ENCODE measurements at places on chromosomes 11 and 22.

DNA sequence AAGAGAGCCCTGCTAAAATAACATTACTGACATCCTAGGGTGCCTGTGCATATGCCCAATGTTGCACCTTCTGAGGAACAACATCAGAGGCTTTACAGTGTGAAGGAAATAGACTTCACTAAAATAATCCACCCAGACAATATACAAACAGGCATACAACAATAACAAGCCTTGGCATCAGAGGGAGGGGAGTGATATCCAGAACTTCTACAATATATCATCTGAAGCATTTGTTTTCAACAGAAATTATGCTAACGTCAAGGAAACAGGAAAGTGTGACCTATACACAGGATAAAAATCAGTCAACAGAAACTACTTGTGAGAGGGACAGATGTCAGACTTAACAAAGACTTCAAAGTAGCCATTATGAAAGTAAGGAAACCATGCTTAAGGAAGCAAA is 81.3 kb downstream of the CTNND1 start:
- no peak for DNase-seq

DNA sequence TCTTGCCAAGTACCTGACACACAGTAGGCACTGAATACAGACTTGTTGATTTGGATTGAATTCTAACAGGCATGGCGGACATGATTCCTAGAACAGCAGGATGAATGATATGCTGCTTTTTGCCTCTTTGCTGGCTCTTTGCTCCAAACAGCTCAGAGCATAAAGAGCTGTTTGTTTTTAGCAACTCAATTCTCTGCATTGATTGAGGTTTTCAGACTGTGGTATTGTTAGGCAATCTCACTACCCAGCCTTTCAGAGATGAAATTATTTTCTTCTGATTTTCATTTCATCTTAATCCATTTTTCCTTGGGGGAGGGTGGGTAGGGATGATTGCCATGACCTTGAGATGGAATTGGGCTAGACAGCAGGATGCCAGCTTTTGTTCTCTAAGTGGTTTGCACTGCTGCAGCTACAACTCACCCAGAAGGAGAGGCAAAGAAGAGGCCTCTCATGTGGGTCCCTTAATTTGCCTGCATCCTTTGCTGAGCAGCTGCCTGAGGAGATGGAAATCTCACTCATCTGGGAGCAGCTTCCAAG is 20.5 kb downstream of the COA4 start:
- DNase-seq = peak; percentile 55

- no peak for DNase-seq
Observed at GRCh38 chr11:119303227-119303718, 13.7 kb downstream of the MCAM start.

- DNase-seq = no peak
Observed at GRCh38 chr11:21912285-21912684, 280.6 kb upstream of the ANO5 start.

DNA sequence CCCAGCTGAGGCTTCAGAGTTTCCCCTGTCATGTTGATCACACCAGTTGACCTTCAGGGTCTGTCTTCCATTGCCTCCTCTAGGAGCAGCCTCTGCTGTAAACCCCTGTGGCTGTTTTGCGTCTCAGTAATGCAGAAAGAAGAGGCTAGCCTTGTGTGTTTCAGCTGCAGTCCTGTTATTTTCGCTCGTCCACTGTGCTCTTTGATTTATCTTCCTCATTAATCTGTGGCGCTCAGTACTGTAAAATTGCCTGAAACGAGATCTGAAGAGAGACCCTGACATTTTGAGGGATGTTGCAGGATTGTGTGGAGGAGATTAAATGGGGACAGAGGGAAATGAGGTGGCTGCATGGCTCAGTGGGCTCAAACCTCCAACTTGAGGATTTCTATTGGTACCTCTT is 163.7 kb downstream of the DBX1 start:
- DNase-seq = no peak

- no peak for DNase-seq
Observed at GRCh38 chr11:46127150-46127638, 5.9 kb upstream of the PHF21A start.

- DNase-seq = no peak
Observed at GRCh38 chr11:64349404-64349803, 9.4 kb downstream of the CCDC88B start.

DNA sequence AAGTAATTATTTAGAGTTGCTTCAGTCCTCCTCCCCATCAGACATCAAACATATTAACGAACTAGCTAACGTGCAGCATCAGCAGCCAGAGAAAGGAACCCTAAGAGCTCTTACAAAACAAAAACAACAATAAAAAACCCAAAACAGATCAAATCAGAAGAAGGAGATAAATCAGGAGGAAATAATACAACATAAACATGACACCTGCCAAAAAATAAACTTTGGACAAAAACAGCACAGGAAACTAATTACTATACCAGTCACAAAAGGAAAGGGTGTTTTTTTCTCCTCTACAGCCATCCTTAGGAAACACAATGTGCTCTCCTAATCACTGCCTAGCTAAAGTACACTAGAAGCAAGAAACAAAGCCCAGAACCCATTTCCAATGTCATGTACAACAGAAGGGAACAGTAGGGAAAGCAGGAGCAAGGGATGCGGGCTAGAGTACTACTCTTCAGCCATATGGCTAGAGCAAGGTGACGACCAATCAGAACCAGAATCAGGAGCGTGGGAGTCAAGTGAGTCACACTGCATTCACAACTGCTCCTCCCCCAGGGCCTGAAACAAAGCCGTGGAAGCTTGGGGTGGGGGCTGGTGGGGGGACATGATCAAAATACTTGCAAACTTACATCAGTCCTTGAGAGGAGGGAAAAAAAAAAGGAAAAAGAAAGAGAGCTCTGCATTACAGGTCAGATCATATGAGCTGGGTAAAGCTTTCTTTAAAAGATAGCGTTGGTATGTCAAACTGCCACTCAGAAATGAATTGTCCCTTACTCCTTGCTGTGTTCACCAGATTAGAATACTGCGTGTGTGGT is 60.4 kb downstream of the LARGE2 start:
- DNase-seq = peak; percentile 25

DNA sequence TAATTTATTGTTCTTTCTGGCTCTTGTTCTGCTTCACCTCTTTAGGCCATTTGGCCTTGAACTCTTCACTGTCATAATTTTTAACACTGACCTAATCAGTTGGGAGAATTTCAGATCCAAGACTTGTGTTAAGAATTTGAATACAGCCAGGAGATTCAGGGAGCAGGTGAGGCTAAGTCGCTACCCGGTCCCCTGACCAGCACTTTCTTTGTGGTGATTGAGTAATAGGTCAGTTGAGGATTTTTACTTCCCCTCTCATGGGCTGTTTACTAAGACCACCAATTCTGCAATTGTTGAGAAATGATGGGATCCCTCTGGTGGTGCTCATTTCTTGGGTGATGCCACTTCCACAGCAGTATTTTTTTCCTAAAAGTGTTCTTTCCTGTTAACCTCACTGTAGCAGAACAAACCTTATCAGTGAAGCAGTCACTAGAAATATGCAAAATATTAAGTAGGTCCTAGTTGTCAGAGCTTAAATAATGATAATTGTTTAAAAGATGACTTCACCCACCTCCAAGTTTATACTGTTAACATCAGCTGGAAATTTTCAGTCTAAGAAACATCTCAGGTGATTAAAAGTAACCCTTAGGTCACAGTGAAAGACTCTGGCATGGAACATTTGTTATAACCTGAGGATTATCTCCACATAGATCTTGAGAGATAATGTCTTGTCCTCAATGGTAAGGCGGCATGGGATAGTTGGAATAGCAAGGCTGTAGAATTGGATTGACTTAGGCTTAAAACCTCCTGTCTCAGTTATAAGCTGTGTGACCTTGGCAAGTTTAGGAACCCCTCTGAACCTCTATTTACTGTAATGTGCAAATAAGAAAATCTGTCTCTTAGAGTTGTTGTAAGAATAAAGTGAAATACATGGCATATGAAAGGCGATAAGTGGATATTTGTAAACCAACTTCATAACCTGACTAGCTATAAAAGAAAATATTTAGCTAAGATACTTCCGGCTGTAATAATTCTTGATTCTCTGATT is 41.3 kb downstream of the POLD3 start:
- no peak for DNase-seq

DNA sequence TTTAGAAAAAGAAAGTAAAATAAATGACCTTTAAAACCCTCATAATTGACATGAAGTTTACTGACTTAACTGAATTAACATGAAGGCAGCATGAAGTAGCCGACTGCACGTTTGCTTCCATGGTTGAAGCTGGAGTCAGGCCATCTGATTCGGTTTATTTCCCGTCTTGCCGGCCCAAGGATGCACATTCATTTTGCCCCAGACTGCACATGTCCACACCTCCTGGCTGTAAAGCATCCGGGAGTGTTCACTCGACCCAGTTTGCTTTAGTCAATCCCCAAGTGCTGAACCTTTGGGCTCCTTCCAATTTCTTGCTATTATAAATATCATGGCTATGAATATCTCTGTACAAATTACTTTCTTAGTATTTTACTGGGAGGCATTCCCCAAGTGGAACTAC is 17.7 kb upstream of the TUB start:
- no peak for DNase-seq

DNA sequence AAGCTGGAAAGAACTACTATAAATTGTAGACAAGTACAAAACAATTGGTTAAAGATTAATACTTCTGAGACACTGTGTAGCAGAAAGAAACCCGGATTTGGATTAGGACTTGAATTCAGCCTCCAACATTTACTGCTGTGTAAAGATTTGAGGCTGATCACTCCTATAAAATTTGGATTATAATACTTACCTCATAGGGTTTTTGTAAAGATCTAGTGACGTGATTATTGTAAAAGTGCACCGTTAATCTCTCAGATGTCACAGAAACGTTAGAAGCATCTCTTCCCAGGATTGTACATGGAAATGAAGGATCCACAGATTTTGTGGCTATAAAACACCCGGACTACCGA is 323 bp upstream of the HIKESHI start:
- DNase-seq = no peak

DNA sequence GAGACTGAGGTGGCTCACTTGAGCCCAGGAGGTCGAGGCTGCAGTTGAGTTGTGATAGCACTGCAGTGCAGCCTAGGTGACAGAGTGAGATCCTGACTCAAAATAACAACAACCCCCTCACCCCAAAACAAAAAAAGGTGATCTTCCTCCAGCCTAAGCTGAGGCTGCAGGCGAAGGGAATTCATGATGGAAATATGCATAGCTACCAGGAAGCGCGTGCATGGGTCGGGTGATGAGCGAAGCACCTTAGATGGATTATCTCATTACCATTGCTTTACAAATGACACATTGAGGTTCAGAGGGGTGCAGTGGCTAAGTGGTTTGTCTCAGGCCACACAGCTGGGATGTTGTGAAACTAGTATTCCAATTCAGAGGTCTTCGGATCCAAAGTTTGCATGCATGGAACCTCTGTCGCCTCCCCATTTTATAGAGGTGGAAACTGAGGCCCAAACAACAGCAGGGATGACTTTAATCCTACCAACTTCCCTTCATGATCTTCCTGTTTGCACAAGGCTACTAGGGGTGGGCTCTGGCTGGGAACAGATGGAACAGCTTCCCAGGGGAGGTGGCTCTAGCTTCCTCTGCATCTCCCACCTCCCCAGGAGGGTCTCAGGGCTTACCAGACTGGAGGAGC is 4.6 kb downstream of the SLC29A2 start:
- DNase-seq = no peak

GRCh38 chr11:68271023-68271780 is 571 bp downstream of the C11orf24 start:
- peak; percentile 60 for DNase-seq

GRCh38 chr22:33431300-33431699 is 373.1 kb upstream of the SYN3 start:
- no peak for DNase-seq

DNA sequence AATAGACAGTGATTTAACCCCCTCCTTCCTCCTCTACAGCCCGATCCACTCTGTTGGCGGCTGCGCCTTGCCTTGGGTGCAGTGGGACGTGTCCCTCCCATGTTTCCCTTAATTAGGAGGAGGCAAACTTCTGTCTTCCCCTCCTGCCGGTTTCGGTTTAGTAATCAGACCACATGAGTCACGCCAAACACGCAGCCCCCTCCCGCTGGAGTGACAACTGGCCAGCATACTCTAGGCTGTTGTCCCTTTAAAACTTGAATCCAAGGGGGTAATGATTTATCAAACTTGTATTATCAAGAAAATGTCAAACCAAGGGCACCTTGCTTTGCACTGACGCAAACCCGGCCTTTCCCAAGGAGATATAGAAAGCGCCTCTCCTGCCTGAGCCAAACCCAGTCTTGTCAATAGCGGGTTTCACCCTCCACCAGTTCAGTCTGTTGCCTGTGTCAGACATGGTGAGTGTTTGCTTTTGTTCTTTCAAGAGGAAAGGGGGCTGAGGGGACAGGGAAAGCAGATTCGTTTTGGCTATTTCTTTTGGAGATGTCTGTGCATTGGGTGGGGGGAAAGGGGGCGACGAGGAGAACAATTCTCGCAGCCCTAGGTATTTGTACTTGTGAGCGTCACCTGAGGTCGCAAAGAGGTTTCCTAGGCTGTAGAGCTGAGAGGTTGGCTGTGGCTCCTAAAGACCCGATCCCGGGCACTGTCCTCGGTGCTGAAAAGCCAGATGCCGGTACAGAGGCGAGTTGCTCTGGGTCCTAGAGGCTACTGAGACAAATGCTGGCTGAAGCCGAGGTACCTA is at the start of gene SLC6A5:
TSS of gene SLC6A5 (plus strand) at position 388 of the 799 bp plus-strand sequence. CDS start at position 453, 65 bp downstream.
- DNase-seq = no peak

DNA sequence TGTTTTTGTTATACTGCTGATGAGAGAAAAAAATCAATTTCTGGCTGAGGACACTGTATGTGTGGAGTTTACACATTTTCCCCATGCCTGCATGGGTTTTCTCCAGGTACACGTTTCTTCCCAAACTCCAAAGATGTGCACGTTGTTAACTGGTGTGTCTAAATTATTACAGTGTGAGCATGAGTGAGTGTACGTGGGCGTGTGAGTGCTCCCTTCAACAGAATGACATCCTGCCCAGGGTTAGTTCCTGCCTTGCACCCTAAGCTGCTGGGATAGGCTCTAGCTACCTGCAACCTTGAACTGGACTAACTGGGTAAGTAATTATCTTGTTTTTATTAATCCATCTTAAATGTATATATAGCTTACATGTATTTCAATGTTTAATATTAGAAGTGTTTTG is 5.5 kb downstream of the NPAT start:
- DNase-seq = no peak

GRCh38 chr11:128053981-128054931 is 533.1 kb downstream of the ETS1 start:
- DNase-seq = no peak

GRCh38 chr11:121540627-121541026 is 87.9 kb upstream of the SORL1-AS1 start:
- no peak for DNase-seq

- DNase-seq = no peak
Observed at GRCh38 chr11:103175461-103176129, 66.4 kb downstream of the DYNC2H1 start.

DNA sequence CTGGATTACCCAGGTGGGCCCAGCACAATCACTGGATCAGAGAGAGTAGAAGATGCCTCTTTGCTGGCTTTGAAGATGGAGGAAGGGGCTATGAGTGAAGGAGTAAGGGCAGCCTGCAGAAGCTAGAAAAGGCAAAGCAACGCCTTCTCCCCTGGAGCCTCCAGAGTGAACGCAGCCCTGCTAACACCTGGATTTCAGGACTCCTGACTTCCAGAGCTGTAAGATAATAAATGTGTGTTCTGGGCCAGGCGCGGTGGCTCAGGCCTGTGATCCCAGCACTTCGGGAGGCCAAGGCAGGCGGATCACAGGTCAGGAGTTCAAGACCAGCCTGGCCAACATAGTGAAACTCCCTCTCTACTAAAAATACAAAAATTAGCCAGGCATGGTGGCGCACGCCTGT is 102.4 kb downstream of the MORC2 start:
- no peak for DNase-seq
